Activated CD4-positive, alpha-beta T cell treated with anti-CD3 and anti-CD28 coated beads, Interleukin-2, amount 50 U/mL, for 4 hours (primary cell): ENCODE measurements at places on chromosomes 3 and 15.

- no peak for DNase-seq
These were observed 362.8 kb downstream of the CHST2 start for GRCh38 chr3:143482106-143483088.

DNA sequence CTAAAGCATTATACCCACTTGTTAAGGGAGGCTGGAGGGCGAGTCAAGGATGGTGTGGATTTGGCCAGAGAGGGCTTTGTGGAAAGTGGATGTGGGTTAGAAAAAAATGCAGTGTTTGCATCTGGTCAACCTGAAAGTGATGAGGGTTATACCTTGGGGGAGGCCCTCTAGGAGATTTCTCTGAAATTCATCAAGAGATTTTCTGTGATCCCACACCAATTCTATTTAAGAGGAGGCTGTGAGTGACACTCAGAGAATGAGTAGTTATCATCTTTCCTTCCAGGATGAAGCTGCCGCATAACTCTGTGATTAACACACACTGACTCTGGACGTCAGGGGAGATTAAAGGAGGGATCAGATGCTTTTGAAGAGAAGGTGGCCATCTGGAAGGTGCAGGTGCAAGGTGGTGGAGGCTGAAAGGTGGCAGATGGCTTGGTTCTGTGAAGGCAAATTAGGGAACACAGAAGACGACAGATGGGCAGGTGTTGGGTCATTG is 54.8 kb downstream of the ANAPC13 start:
- DNase-seq, result no peak

DNA sequence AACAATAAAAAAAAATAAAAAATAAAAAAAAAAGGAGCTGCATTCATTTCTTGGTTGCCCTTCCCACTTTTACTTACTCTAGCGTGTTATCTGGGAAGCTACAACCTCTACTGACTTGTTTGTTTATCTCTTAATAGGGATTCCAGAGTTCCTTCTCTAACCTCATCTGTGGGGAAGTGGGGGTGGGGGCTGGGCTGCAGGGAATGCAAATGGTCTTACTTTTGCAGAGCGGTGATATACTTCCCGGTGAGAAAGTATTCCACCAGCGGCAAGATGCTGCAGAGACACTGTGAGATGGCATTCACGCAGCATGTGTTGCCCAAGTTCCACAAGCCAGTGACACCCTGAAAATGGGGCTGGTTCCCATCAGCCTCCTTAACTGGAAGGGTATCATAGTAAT is 2.1 kb downstream of the USP50 start:
- no peak for DNase-seq

DNA sequence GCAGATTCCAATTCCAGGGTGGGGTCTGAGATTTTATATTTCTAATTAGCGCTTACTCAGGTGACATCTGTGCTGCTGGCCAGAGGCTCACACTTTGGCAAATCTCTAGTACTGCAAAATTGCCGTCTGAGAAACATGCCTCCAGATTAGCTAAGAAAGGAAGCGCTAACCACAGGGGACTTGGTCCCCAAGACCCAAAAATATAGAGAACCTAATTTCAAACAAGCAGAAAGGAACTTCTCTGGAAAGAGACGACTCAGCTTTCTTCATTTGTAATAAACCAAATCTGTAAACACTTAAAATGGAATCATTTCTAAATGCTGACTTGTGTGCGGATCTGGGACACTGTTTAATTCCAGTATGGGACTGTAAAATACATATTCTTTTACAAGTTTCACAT is 55.7 kb downstream of the B3GNT5 start:
- no peak for DNase-seq

- no peak for DNase-seq
These were observed 83.1 kb upstream of the STAC start for GRCh38 chr3:36297195-36297594.

DNA sequence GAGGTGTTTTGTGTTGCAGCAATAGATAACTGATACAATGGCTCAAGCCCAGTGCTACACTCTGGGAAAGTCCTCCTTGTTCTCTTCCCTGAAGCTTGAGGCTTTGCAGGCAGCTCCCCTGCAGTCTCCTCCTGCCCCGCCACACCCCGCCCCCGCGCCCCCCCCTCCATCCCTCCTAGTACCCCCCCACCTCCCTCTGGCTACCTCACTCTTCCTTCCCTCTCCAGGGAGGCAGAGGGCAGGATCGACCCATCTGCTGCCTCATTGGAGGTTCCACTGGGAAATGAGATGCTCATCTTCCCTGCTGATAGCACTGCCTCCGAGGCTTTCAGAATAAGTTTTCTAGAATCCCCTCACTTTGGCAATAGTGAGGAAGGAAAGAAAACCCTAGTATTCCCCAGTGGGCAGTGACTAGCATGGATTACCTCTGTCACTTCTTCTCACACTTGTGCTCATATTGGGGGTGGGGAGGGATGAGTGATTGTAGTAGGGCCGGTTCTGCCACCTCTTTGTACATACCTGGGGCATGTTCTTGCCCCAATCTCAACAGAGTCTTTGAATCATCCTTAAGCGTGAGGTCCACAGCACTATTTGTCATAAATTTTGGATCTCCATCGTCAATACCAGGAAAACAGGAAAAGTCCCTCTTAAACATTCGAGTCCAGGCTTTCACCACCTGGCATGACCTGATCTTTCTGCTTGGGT is 16.3 kb upstream of the RAB7A start:
- no peak for DNase-seq

DNA sequence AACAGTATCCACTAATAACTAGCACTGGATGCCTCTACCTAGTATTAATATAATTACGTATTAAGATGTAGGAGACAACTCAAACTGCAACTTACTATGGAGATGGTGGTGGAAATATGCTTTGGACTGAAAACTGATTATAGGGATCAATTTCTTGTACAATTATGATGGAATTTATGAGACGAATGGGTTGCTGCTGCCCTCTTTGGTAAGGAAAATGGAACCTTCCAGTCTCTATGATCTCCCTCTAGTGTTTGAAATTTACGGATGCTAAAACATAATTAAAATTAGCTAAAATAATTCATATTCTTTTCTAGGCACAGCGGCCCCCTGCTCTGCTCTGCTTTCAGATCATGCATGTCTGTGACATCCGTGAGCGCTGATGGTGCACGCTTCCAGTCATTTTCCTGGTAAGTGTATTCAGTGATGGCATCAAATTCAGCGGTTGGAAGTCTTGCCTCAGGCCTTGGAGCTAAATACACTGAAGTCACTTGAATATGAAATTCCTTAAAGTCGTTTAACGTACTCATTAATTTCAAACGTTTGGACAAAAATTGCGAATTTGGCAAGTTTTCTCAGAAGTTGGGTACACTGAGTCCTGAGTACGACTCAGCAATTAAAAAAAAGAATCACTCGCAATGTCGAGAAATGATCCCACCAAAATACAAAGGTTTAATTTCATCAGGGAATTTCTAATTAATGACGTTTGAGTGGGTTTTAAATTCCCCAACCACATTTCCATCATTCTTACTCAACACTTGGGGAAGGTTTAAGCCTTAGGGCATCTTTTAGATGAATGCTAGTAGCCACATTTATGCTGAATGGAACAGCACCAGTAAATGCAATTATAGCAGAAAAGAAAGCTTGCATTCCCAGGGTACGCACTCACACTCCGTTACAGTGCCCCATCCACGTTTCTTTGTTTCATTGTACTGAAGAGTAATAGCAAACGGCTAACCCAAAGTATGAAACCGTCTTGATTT is 132.6 kb downstream of the NR2F2 start:
- no peak for DNase-seq

DNA sequence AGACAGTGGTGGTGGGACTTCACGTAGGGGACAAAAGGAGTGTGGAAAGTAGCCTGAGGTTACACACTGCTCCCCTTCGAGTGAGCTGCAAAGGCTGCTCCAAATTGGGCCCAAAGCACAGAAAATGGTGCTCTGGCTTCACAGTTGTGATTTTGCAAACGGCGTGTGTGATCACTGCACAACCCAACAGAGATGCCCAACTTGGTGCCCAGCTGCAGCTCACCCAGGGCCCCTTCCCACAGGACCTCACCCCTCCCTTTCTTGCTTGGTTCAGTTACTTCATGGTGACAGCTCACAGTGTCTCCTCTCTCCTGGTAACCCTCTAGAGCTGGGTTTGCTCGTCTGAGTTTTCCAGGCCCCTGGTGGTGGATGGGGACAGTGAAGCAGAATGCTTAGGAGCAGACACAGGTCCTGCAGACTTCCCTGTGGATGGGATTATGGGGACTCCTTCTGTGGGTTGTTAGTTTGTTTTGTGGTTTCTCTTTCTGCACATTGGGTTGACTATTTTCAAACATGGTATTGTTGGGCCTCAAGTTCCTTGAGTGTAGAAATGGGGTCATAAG is 98.3 kb downstream of the TOP2B start:
- no peak for DNase-seq

GRCh38 chr3:14332392-14332791 is 70.0 kb upstream of the SLC6A6 start:
- no peak for DNase-seq

DNA sequence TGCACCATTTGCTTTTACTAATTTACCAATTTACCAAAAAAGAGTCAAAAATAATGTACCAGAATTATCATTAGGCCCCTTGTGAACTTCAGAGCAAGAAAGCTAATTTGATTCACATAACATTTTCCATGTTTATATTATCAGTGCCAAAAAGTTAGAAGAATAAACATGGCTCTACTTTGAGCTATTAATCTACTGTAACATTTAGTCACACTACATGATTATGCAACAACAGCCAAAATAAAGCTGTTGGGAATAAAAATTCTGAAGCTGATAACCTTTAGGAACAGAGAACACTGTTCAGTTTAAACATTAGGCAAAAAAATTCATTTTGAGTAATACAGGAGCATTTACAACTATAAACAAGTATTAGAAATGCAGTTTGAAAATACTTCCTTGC is 63.6 kb downstream of the PROS1 start:
- DNase-seq, result no peak

- DNase-seq, result no peak
These were observed 516.7 kb downstream of the MECOM start for GRCh38 chr3:169146866-169147237.

DNA sequence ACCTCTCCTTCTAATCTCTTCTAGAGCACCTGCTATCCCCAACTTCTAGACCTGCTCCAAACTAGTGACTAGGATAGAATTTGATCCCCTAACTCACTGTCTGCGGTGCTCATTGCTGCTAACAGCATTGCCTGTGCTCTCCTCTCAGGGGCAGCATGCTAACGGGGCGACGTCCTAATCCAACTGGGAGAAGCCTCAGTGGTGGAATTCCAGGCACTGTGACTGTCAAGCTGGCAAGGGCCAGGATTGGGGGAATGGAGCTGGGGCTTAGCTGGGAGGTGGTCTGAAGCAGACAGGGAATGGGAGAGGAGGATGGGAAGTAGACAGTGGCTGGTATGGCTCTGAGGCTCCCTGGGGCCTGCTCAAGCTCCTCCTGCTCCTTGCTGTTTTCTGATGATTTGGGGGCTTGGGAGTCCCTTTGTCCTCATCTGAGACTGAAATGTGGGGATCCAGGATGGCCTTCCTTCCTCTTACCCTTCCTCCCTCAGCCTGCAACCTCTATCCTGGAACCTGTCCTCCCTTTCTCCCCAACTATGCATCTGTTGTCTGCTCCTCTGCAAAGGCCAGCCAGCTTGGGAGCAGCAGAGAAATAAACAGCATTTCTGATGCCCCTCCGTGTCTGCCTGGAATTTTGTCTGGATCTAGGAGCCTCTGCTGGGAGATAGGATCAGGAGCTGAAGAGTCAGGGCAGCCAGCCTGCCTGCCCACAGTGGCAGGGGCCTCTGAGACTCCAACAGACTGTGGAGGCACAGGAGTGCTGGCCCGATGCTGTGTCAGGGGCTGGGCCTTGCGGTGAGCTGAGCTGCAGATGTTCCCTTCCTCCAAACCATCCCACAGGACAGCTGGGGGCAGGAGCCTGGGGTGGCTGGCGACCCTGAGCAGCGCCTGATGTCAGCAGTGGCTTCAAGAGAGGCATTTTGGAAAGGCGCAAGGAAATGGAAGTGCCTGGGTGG is 3.0 kb downstream of the ISLR start:
- DNase-seq, result no peak

- no peak for DNase-seq
These were observed 88.3 kb upstream of the ACP3 start for GRCh38 chr3:132228923-132229322.

- no peak for DNase-seq
These were observed 985 bp downstream of the TEX9 start for GRCh38 chr15:56366211-56366610.

DNA sequence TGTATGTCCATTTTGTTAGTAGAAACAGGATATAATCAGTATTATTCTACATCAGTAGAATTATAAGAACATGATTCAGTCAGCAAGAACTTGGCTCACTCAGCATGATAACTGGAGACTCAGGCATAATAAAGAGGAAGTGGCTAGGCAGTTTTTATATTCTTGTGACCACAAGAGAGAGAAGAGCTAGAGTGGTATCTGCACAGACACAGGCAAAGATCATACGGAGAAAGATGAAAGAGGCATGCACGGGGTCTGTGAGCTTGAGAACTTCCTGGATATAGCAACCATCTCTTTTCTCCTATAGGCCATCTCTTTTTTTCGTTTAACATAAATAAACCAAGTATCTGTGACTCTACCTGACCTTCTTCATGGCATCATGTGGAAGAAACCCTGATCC is 46.8 kb downstream of the MYO5A start:
- DNase-seq, result peak; percentile 11

GRCh38 chr3:50170689-50171088 is 15.6 kb downstream of the SEMA3F start:
- DNase-seq, result no peak

DNA sequence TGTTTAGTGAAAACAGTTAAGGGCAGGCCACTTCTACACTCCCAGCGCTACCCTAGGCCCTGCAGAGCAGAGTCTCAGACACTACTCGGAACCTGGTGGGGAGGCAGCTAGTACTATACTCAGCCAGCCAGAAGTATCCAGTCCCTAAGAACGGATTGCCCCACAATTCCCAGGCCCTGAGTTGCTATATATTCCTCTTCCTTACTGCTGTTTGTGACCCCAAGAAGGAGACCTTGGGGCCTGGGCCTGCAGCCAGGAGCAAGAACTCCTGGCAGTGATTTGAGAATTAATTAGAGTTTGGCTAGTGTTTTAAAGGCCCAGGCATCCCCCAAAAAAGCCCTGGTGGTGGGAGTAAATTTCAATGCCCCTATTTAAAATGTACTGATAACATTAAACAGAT is 87.7 kb downstream of the RBPMS2 start:
- no peak for DNase-seq

- DNase-seq, result no peak
These were observed 59.0 kb upstream of the BCL6 start for GRCh38 chr3:187804120-187804744.

GRCh38 chr3:29515451-29515850 is 234.6 kb downstream of the RBMS3 start:
- DNase-seq, result no peak

DNA sequence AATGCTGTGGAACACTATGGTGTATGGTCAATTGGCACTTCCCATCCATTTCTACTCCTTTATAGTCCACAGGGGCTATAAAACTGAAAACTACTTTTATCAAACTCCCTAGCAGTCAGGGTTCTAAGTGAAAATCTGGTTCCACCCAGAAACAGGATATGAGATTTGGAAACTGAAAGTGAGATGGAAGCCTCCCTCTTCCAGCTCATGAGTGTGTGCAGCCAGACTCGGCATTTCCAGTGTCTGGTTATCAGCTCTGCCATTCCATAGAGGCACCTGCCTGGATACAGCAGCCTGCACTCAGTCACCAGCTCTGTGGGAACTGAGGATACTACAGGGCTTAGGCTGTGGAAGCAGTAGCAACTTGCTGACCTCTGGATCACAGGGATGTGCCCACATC is 14.7 kb upstream of the PLA2G4F start:
- no peak for DNase-seq
